Globus pallidus (tissue), 1 donor: ENCODE measurements at places on chromosomes 2 and 18.
A peak's percentile ranks its signal among the peaks of the same experiment; 100 is the strongest.

DNA sequence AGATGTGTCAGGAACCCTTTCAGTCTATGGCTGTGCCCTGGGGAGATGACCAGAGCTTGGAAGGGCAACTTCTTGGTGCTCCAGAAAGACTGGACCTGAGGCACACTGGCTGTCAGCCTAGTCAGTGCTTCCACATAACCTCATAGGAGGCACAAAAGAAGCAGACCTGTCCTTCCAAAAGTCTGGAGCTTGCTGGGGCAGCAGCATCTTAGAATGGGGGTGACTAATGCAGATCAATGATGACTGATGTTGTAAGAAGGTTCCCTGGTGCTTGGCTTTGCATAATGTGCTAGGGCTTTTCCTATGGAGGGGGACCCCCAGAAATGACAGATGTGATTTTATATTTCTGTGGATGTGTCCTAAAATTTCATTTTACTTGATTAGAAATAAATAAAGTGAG, 255.7 kb upstream of the THUMPD2 start:
- DNase-seq: no peak

GRCh38 chr2:133171393-133172004, 396.8 kb downstream of the NCKAP5 start:
- DNase-seq: peak; percentile 66

DNA sequence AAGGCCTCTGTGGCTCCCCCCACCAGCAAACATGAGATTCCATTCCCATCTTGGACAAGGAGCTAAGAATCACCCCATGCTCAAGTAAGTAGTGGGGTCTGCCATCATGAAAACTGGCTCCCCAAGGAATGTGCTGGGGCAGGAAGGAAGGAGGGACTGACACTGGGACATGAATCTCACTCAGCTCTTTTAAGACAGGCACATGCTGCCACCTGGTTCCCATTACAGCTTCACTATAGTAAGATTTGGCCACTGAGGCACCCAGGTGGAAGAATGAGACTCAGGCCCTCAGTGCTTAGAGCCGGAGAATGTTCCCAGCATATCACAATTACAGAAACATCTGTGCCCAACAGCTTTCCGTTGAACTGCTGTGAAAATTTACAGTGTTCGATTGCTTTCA, 38.7 kb downstream of the OSR1 start:
- DNase-seq: no peak

DNA sequence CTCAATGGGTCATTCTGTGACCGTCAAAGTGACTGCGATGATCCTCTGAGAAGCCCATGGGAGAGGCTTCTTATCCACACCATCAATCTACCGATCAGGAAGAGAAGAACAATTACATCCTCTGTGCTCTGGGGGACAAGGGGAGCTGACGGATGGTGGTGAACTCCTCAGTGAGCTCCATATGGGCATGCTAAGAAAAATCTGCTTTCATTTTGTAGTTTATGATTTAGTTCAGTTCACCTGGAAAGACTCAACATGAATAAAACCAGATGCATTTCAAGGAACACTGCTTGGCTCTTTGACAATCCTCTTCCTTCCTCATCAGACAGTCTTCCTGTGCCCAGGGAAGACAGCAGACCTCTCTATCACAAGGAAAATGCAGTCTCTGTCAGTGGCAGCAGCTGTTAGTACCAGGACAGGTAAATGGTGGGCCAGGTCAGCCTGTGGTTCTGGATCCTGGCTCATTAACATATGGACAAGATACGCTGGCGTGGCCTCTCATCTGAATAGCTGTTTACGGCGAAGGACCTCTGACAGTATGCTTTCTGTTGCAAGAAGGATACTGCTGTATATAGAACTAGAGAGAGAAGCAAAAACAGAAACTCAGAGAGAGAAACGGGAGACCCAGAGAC, 176.9 kb downstream of the BCL2 start:
- no peak for DNase-seq

DNA sequence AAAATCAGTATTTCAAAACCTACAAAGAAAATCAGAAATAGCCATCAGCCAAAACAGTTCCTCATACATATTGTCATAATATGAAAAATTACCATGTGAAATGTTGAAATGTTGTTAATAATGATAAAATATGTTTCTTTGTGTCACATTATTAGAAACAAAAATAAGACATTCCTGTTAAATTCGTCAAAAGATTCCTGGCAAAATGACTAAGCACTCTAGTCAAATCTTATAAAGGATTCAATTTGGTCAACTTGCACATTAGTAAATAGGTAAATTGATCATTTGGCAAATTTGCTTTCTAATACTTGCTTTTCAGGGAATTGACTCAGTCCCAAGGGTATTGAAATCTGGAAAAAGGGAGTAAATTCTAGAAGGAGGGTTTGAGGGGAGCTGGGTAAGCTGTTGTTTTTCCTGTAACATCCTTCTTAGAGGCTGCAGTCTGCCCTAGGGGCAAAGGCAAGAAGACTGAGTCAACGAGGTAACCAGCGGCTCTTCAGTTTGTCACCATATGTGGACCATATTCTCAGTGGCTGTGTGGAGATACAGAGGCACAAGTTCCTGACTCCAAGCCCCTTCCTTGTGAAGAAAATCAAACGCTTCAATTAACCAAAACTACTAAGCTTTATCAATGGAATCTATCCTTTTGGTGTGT, 482.3 kb downstream of the TNS1 start:
- no peak for DNase-seq

DNA sequence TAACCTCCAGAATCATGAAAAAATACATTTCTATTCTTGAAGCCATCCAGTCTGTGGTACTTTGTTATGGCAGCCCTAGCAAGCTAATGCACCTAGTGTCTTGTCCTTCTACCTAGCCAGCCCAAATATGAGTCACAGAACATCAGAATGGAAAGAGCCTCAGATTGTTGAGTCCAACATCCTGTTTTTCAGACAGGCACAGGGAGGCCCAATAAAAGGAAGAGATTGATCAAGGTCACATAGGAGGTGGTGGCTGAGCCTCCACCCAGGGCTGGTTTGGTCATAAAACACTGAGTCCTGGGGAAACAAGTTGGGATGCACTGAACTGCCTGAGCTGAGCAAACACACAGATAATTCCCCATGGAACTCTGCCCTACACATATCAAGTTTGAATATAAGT, 195.5 kb downstream of the TTC32 start:
- no peak for DNase-seq

- no peak for DNase-seq
Observed at GRCh38 chr2:238925816-238926521, 78.1 kb downstream of the TWIST2 start.

GRCh38 chr2:138255670-138256069, 245.9 kb upstream of the SPOPL start:
- no peak for DNase-seq

DNA sequence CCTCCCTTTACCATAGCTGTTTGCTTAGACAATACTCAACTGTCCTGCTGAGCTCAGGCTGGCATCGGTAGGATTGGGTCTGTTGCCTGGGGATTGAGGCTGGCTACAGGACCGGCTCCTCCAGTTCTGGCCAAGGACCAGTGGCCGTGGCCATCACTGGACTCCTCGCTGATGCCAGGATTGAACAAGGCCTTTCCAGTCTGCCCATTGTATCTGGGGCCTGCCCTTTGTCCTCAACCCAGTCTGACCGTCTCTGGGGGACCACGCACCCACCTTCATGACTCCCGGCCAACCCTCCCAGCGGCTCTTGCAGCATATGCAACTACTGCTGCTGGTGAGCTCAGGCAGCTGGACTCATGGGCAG, 28.7 kb downstream of the SH2D6 start:
- DNase-seq: no peak

- DNase-seq: no peak
Observed at GRCh38 chr2:152254976-152255375, 79.4 kb upstream of the STAM2 start.

DNA sequence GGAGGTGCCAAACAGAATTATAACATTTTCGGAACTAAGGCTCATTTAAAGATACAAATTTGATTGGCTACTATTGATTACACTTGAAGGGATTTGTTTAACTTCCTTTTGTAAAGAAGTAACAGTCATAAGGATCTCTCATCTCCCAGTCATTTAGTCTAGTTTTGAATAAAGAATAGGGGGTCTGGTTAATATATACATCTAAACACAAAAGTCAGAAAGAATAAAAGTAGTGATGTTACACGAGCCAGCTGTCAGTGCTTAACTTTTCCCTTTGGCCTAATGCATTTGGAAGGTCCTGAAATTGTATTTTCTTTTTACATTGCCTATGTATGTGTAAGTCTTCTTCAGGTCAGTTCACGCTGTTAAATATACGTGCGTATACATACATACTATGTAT, 8.1 kb downstream of the SEPTIN2 start:
- no peak for DNase-seq

- no peak for DNase-seq
Observed at GRCh38 chr2:169707626-169708025, 13.4 kb downstream of the PHOSPHO2 start.
